Suppressor macrophage treated with lipopolysaccharide for 1 hour (primary cell): ENCODE measurements at places on chromosomes 2 and 18.

- DNase-seq: no peak
These were observed 21.6 kb upstream of the DSC3 start for GRCh38 chr18:31064130-31064529.

DNA sequence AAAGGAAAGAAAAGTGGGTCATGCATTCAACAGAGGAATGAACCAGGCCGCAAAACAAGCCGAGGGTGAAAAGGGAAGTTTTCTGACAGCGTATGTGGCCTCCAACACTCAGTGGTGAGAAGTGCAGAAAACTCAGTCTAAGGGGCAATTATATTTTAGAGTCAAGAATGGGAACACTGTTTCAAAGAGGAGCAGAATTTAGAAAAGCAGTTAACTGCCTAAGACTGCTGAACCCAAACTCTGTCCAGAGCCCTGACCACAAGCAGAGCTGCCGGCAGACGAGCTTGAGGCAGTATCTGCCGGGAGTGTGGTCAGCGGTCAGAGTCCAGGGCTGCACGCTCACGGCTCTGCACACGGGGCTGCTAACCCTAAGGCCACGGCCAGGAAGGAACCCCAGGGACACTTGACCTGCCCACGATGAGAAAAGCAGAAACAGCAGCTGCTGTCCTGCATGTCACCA lies 347.0 kb upstream of the ID2 start:
- peak; percentile 40 for DNase-seq

GRCh38 chr2:152556506-152556905 lies 160.8 kb downstream of the PRPF40A start:
- no peak for DNase-seq

DNA sequence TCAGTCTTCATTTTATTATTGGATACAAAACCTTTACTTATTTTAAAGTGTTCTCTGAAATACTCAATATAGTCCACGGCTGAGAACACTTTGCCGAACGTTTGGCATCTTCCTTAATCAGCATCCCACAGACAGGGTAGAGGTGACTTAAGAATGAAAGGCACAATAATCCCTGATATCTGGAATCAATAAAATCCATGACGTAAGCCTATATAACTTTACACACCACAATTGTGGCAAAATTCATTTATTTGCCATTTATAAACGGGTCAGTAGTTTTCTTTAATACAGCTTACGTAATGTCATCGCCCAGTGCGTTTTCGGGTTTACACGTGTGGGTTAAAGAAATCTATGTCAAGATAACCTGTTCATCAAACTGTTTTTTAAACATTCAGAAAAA lies 1.3 kb downstream of the MGAT4A start:
- DNase-seq: no peak

GRCh38 chr2:95669441-95669991 lies 77.7 kb downstream of the TRIM43 start:
- DNase-seq: no peak

DNA sequence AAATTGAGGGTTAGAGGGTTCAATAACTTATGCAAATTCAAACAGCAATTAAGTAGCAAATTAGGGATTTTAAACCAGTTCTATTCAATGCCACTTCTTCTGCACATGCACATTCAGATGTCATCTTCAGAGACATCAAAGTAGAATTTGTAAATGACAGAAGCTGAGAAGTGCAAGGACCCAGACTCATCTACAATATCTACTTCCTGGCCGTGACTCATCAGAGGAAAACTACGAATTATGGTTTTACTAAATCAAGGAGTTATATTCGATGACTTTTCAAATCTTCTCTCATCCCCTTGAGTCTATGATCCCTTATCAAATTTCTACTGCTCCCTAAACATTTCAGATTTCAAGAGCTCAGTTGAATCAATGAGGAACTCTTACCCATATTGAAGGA lies 20.0 kb upstream of the STAT4 start:
- no peak for DNase-seq

GRCh38 chr2:134401081-134401497 lies 147.2 kb downstream of the MGAT5 start:
- no peak for DNase-seq

GRCh38 chr2:48112911-48113680 lies 206.8 kb upstream of the FBXO11 start:
- peak; percentile 65 for DNase-seq

DNA sequence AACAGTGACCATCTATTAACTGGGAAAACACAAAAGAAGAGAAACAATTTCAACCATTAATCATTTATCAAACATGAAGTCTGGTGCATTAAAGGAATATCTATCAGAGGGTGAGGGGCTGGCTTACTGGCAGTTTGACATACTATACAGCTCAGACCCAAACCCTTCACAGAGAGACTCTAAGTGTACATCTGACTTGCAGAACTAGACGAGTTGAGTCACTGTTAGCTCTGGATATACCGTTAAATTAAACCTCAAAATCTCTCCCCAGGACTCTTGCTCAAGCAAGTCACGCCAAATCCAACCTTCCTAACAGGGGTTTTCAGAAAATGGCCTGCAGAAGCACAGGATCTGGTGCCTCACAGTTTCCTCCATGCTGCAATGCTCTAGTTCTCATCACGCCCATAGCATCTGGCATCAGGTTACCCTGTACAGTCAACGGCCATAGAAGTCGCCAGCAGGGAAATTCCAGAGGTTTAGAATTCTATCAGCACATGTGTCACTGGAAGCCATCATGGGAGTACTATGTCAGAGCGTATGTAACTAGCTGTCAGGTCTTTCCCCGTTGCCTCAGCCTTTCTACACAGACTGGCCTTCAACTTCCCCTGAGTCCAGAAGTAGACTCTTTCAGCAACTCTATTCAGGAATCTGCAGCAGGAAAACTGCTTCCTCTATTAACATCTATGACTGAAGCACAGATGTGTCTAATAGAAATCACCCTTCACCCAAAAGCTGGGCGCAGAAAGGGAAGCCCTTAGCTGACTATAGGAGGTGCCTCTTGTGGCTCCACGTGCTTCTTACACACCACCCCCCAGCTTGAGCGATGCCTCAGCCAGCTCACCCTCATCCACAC lies 9.3 kb downstream of the TGOLN2 start:
- DNase-seq: peak; percentile 100

GRCh38 chr2:234829074-234829455 lies 122.8 kb upstream of the SH3BP4 start:
- DNase-seq: no peak

DNA sequence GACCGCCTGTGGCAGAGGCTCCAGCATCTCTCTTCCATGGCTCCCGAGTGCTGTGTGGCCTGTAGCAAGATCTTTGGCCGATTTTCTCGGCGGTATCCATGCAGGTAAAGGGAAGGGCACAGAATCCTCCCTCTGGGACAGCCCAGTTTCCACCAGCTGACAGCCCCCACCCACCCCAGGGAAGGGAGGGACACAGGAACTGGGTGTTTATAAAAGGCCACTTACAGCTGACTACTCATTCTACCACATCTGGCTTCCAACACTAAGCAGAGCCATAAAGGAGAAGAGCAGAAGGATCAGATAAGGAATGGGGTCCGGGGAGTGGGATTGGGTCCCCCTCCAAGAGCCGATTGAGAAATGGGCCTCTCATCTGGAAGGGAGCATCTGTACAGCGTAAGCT lies 20.2 kb downstream of the RUFY4 start:
- DNase-seq: no peak

DNA sequence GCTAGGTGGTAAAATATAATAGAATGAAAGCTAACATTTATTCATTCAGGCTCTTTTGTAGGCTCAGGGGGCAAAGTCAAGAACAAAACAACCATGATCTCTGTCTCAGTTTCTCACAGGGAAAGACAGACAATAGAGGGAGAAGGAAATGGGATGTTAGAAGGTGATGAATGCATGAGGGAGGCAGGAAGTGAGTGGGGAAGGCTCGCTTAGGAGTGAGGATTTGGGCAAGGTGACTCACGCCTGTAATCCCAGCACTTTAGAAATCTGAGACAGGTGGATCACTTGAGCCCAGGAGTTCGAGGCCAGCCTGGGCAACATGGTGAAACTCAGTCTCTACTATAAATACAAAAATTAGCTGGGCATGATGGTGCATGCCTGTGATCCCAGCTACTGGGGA lies 88.4 kb downstream of the CTIF start:
- DNase-seq: no peak

DNA sequence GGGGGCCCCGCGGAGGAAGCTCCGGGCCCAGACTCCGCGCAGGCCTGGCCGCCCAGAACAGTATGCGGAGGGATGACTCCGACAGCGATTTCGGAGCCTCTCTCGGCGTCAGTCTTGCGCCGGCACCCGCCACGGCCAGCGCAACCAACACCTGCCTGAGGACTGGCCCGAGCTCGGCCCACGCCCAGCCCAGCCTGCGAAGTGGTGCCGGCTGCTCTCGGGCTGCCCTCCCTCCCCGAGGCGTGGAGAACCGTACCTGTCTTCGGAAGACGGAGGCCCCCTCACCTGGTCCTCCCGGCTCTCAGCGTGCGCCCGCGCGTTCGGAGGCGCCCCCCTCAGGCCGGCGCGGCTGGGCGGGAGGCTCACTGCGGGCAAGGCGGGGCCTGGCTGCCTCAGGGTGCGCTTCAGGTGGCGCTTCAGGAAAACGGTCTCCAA lies at the start of gene M1AP:
Gene M1AP, minus strand, starts transcription at position 322 of the 435 bp plus-strand sequence. CDS start 8,055 bp downstream, outside the sequence.
- DNase-seq: peak; percentile 10
